Activated naive CD4-positive, alpha-beta T cell (primary cell): ENCODE measurements at places on chromosomes 3 and 15.

- no peak for DNase-seq
Measured at GRCh38 chr3:27714692-27715453, 7.2 kb downstream of the EOMES start.

DNA sequence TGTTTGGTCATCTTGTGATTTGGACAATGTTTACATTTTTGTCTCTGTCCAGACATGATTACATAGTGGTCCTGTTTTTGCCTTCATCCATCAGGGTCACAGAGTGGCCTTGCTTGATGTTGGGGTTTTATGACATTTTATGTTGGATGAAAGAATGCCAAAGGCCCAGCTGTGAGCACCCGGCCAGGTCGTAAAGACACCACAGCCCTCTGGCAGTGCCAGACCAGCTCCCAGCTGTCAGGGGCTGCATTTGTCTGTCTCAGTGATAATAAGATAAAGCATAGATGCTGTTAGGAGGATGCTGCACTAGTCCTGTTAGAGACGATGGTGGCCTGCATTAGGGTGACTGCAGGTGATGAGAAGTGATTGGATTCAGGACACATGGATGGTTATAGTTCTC lies 117.5 kb downstream of the FAM174B start:
- no peak for DNase-seq

DNA sequence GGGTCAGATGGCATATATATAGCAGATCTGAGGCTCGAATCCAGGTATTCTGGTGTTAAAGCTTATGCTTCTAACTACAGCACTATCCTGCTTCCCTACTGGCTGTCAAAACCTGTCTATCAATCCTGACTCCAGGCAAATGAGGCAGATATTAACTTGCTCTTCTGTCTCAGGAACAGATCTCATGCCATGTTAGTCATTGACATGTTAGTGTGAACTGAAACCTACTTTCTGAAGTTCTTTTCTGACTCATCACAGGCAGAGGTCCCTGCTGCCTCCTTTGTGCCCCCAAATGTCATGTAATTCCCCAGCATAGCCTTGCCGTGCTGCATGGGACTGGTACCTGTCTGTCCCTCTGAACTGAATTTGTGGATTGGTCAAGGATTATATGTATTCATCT lies 125.0 kb upstream of the SMAD3 start:
- no peak for DNase-seq

DNA sequence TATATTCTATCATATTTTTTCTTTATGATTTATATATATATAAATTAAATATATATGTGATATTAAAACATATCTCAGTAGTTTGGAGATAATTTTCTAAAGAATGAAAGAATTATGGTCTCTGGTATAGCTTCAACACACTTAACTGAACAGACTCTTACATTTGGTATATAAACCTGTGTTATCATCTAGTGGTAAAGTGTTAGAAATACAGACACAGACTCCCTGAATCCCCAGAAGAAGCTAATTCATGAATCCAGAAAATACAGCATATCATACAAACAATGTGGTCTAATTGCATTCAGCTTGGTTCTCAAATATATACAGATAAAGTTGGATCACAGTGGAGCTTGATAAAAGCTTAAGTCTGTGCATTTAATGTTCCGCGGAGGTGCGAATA lies 1100.4 kb downstream of the ROBO2 start:
- DNase-seq = no peak

DNA sequence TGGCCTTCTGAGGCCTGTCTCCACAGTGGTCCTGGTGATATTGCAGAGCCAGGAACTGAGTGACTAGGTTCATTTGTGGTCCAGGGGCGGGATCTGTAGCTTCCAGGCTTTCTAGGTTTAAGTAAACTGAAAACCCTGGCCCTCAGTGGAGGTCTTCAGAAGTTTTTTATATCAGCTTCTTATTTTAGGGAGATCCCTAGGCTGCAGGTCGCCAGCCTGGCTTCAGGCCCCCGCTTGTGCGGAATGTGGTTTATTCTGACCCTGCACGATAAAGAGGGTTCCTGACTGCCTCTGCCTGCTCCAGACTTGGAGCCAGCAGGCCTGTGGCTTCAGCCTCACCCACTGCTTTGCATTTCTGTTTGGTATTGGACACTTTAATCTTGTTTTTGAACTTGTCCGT lies 133.9 kb upstream of the PLXNA1 start:
- no peak for DNase-seq
